ENCODE measurements at places on chromosomes 11 and 22.

GRCh38 chr11:56172256-56172830 lies 4.1 kb upstream of the OR5J2 start:
- no peak for DNase-seq

DNA sequence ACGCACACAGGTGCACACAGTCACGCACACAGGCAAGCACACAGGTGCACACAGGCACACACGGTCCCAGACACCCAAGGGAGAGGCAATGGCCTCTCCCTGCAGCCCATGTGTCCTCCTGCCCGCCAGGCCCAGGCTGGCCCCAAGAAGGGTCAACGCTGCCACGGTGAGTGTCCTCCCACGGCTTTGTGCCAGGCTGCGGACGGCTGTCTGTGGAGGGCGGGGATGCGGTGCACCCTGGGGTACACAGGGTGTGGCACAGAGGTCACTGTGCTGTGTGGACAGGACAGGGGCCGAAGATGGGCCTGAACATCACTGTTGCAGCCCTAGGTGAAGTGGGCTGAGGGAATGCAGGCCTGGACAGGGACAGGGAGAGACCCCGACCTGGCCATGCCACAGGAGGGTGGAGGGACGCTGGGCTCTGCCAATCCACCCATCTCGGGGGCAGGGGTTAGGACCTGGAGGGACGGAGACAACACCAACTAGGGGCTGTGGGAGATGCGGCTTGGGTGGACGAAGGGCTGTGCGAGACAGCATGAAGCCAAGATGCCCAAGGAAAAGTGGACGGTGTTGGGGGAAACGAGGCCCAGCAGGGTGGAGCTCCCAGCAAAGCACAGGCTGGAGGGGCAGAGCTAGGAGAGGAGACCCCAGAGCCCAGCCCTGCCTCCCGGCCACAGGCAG lies 523.8 kb downstream of the BRD1 start:
- DNase-seq: no peak

- DNase-seq: no peak
Observed at GRCh38 chr11:11669233-11669846, 47.5 kb upstream of the GALNT18 start.

DNA sequence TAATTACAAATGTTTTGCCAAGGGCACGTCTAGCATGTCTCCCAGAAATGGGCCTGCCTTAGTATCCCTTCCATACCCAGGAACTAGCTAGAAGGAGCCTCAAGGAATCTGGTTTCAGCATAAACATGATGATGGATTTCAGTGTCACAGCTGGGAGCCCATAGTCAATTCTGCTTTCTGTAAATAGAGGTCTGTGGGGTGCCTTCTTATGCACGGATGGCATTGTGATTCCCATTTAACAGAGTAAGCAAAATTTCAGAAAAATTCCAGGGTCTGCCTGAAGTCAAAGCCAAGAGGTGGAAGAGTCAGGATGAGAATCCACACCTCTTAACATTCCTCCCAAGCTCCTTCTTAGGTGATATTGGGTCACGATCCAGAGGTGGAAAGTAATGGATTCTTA lies 12.1 kb downstream of the DUSP18 start:
- DNase-seq: no peak

GRCh38 chr11:46248289-46249102 lies 29.0 kb upstream of the CREB3L1 start:
- no peak for DNase-seq

DNA sequence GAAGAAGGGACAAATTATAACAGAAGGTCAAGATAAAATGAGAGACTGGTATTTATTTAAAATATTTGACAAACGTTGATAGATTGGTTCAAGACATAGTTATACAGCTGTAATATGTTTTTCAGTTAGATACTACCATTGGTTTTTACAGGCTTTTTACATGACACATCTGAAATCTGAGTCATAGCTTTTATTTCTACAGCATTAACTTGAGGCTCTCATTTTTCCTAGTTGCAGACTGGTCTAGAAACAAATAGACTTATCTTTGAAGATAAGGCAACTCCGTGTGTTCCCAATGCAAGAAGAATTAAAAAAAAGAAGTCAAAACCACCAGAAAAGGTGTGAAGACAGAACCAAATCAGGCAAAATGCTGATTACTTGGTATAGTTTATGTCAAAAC lies 31.3 kb downstream of the CEP57 start:
- DNase-seq: no peak

- no peak for DNase-seq
Observed at GRCh38 chr22:25645964-25646363, 81.5 kb downstream of the GRK3 start.

GRCh38 chr11:95078526-95078925 lies 11.1 kb upstream of the ENDOD1 start:
- DNase-seq: no peak

DNA sequence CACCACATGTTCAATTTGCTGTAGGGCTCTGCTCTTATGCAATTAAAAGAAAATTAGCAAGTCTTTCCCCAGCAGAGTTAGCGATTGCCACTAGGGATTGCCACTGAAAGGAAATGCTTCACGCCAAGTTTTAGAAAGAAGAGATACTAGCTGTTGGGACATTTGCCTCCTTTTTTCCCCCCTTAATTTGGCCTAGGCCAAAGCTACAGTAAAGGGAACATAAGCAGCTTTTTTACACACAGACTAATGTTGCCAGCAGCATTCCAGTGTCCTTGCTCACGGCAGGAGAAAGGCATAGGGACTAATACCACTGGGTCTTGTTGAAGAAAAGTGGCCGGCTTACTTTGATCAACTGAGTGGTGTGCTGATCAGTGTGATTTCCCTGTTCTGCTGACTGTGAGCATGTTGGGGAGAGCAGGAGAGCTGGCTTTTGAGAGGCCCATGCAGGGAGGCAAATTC lies 71.2 kb downstream of the PHF21A start:
- DNase-seq: no peak

GRCh38 chr11:10350334-10350733 lies 45.5 kb downstream of the ADM start:
- DNase-seq: no peak

DNA sequence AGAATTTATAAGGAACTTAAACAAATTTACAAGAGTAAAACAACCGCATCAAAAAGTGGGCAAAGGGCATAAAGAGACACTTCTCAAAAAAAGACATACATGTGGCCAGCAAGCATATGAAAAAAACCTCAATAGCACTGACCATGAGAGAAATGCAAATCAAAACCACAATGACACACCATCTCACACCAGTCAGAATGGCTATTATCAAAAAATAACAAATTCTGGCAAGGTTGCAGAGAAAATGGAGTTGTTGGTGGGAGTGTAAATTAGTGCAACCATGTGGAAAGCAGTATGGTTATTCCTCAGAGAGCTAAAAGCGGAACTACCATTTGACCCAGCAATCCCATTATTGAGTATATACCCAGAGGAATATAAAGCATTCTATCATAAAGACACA lies 866.8 kb upstream of the TENM4 start:
- no peak for DNase-seq
